Brain microvascular endothelial cell (primary cell): ENCODE measurements at places on chromosomes 3 and 15.

- no peak for DNase-seq
Observed at GRCh38 chr15:78432664-78433063, 5.4 kb upstream of the IREB2 start.

- DNase-seq = no peak
Observed at GRCh38 chr3:29440413-29441305, 159.8 kb downstream of the RBMS3 start.

DNA sequence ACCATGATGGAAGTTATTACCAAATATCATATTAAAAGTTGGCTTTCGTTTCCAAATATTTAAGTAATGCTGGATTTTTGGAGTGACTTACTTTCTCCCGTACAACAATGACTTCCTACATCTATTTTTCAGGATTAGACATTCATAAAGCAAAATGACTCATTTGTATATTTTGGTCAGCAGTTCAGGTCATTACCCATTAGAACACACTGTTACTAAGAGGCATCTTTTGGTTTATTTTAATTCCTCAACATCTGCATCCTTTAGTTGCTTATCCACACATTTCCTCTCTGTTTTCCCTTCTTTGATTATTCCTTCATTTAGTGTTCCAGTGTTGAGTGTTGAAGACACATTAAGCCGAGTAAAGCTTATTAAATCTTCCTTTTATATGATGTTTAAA lies 348.2 kb downstream of the NAALADL2 start:
- DNase-seq = no peak

DNA sequence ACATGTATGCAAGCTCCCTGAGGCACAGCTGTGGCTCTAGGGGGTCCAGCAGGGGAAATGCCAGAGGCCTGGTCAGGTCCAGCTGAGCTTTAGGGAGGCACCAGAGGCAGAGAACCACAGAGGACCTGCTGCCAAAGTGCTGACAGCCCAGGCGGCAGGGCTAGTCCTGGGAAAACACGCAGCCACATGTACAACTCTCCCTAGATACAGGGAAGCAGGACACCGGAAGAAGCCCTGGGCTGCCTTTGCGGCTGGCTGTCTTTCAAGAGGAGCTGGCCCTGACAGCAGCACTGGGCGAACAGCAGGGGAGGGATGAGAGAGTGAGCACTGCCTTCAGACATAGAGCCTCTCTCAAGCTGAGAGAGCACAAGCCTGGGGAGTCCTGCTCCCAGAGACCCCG lies 40.7 kb downstream of the RFT1 start:
- DNase-seq = peak; percentile 8

GRCh38 chr3:12753275-12754028 lies 5.6 kb downstream of the TMEM40 start:
- no peak for DNase-seq

- DNase-seq = no peak
Observed at GRCh38 chr3:79018265-79018664, 749.5 kb downstream of the ROBO1 start.

- DNase-seq = no peak
Observed at GRCh38 chr3:65893631-65894030, 145.1 kb downstream of the MAGI1 start.

DNA sequence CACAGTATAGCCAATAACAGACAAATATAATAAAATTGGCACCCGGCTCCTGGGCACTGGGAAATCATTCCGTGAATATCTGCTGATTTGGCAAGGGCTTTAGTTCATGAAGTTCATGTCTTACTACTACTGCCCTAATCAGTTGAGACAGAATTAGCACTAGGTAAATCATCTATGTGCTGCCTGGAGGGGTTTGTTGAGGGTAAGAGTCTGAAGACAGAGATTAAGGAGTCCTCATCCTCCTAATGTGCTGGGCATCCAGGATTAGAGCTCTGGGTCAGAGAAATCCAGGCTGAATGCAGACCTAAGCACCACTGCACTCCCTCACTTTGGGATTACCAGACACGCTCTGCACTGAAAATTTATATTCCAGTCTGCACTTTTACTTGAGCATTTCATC lies 2.0 kb downstream of the SAMD7 start:
- no peak for DNase-seq

DNA sequence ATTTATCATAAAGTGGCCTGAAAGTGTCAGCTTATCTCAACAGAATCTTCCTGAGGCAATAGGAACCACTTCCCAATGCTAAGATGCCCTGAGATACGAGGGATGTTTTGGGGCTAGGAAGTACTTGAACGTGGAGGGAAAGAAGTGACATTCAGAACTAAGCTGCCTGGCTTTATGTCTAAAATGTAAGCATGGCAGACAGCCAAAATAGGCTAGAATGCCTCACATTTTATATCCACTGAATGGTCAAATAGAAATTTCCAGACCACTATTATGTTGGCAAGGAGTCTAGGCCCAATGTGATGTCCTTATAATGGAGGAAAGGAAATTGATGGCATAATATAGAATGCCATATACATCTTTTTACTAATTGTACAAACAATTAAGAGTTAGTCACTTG lies 154.9 kb downstream of the PEX5L start:
- DNase-seq = no peak

DNA sequence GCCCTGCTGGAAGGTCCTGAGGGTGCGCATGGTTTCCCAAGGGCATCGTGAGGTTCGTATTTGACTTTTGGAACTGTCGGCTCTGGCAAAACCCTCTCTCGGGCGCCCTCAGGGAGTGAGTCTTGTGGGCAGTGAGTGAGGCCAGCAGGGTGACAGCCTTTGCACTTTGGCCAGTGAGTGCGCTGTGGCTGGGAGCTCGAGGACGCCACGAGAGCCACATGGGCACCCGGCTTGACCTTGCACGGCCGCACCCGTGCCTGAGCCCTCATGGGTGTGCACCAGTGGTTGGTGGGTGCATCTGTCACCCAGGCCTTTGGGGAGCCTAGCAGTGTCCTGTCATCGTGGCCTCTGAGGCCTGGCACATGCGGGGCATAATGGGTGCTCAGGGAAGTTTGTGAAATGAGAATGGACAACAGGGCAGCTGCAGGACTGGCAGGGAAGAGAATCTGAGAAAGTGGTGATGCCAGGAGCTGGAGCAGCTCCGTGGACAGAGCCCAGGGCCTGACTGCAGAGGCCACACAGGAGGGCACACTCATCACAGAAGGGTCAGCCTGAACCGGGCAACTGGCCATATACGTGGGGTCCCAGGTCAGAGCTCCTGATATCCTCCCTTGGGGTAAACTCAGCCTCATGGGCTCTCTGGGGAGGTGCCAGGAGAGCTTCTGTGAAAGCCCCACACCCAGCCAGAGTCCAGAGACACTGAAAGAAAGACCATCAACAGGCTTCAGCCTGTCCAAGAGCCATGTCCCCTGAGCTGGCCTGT lies 30.4 kb upstream of the SNRPA1 start:
- DNase-seq = no peak

GRCh38 chr3:71010726-71011455 lies 572.6 kb downstream of the FOXP1 start:
- DNase-seq = no peak

GRCh38 chr3:156332304-156332703 lies 211.9 kb downstream of the KCNAB1 start:
- DNase-seq = no peak

- DNase-seq = no peak
Observed at GRCh38 chr3:118813472-118813871, 221.2 kb downstream of the IGSF11 start.

GRCh38 chr15:95409626-95410310 lies 920.7 kb upstream of the NR2F2 start:
- no peak for DNase-seq

DNA sequence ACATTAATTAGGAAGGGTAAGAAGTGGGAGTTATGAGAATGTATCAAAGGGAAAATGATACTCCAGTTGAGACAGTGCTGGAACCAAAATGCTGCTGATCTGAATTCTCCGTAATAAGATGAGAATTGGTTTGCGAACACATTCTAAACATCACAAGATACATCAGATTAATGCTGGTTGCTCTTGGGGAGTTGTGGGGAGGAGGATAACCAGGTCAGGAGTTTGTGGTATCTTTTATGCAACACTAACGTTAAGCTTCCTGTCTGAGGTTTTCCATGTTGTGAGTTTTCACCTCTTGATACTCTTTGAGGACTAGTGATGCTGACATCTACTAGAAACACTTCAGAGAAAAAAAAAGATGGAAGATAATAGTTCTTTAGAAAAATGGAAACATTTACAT lies 47.2 kb downstream of the PPARG start:
- peak; percentile 9 for DNase-seq

DNA sequence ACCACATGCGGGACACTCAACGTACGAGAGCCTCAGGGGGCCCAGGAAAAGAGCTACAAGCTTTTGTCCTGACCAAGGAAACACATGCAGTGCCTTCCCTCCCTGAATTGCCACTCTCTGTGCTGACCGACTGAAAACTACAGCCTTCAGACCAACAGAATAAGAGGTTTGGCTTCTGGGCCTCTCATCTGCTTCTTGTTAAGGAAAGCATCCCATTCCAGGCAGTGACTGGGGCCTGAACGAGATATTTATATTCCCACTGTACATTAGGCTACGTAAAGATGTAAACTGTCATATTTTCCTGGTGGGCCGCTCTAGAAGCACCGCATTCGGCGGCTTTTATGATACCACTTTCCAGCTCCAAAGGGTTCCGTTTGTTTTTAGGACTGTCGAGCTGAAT lies 208.9 kb upstream of the TPM1 start:
- DNase-seq = no peak

DNA sequence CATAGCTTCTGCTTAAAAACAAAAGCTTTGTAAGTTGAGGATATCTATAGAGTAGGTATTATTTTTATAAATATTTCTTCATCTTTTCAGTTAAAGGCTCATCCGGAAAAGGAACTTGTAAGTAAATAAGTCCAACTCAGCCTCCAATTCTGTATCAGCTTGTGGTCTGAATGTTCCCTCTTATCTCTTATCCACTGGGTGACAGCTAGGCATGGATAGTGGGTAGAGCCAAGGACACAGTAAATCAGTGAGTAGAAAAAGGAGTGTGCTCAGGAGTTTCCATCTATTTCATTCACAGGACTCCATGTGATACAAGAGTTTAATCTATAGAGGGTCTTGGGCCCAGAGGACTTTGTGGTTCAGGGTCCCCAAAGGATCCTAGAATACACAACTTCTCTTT lies 50.9 kb downstream of the FRMD5 start:
- no peak for DNase-seq

DNA sequence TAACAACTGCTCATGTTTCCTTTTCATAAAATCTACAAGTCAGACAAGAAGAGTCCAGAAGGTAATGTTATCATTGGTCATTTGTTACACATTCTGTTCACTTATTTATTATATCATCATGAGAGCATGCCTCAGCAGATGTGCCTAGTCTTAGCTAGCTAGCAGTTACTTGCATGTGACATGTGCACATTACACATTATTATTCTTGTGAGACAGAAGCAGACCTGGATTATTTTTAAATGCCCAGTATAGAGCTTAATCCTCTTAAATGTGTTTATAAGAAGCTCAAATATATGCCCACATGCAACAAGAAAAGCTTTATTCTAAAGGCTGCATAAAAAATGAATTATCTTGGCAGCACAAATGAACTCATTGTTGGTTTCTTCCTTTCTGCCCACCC lies 12.6 kb downstream of the YEATS2 start:
- no peak for DNase-seq

DNA sequence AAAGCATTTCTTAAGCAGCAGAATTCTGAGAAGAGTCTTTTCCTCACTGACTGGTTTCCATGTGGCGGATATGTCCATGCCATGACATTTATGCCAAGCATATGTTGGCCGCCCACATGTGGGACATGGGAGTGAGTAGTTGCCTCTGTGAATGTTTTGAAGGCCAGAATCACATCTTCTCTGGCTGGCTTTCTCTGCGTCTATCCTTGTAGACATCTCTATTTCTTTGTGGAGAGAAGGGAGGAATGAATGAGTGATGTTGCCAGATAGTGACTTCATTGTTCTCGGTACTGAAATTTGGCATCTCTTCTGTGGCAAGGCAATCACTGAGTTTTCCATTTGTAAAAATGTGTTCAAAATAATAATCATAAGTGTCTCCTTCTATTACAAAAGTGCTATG lies 316.0 kb downstream of the CLSTN2 start:
- no peak for DNase-seq
